Thoracic aorta (tissue), 2 donors: ENCODE measurements at places on chromosomes 11 and 22. TPM values are rescaled to one million over a fixed set of nuclear protein-coding genes. Genes with fewer than 3 reads are reported as not detected.

Gene NTM
- not detected for total RNA-seq

Gene USP2
- total RNA-seq = 2.1 TPM

Gene HORMAD2
- not detected for total RNA-seq

Gene BTG4
- not detected for total RNA-seq

Gene TBX10
- not detected for total RNA-seq

Gene MAPK12
- 10.4 TPM for total RNA-seq

Gene ALDH3B1
- 17.6 TPM for total RNA-seq

Gene RANBP1
- total RNA-seq = 140 TPM

Gene PLAAT3
- 29.5 TPM for total RNA-seq

GRCh38 chr11:78140392-78141077, 1.1 kb upstream of the ALG8 start:
- no peak for DNase-seq

DNA sequence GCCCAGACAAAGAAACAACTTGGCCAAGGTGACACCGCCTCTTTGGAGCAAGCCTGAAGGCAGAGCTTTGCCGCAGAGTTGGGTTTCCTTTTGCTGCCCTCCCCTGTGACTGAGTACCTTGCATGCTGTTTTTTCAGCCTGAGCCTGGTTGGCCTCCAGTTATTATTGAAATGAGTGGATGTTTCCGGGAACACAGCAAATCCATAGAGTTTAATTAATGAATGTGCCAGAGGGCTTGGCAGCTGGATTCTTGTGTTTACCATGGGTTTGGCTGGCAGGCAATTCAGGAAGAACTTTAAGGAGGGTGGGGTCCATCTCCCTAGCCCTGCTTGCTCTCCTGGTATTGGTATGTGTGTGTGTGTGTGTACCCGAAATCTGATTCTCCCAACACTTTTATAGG, 65.6 kb upstream of the CRYBB3 start:
- no peak for DNase-seq

- DNase-seq = no peak
Observed at GRCh38 chr22:37406441-37407235, 20.6 kb downstream of the ELFN2 start.

DNA sequence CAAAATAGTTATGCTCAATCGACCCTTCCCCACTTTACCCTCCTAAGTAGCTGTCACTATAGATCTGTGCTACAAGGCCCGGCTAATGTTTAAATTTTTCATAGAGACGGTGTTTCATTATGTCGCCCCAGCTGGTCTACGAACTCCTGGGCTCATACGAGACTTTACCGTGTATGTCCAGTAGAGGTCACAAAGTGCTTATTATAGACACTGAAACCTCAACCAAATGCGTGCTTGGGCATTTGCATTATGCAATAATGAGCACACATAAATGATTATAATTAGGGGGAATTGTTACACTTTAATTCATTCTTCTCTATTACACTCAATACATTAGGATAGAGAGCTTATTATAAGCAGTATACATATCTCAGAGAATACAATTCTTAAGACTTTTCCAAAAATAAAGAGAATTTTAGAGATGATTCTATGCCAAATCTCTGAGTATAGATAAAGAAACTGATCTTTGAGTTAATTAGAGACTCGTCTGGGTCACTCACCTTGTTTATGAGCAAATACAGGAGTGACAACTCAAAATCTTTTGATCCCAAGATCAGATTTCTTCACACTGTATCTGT, 12.5 kb upstream of the MRPL16 start:
- no peak for DNase-seq

- DNase-seq = no peak
Observed at GRCh38 chr11:79100093-79100910, 340.5 kb downstream of the TENM4 start.

- no peak for DNase-seq
Observed at GRCh38 chr11:76241243-76242000, 35.1 kb upstream of the WNT11 start.

DNA sequence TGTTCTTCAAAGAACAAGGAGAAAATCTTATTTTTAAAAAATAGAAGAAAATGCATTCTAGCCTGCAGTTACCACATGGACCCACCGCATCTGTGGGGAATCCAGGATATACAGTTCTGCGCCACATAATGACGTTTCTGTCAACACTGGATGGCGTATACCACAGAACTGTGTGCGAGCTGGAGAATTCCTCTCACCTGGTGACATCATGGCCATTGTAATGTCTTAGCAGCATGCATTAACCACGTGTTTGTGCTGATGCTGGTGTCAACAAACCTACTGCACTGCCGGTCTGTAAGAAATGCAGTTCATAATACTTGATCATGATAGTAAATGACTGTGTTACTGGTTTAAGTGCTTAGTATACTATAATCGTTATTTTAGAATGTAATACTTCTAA, 174.7 kb downstream of the TBC1D22A start:
- DNase-seq = no peak

- DNase-seq = no peak
Observed at GRCh38 chr11:12222055-12222792, 111.8 kb downstream of the MICAL2 start.

DNA sequence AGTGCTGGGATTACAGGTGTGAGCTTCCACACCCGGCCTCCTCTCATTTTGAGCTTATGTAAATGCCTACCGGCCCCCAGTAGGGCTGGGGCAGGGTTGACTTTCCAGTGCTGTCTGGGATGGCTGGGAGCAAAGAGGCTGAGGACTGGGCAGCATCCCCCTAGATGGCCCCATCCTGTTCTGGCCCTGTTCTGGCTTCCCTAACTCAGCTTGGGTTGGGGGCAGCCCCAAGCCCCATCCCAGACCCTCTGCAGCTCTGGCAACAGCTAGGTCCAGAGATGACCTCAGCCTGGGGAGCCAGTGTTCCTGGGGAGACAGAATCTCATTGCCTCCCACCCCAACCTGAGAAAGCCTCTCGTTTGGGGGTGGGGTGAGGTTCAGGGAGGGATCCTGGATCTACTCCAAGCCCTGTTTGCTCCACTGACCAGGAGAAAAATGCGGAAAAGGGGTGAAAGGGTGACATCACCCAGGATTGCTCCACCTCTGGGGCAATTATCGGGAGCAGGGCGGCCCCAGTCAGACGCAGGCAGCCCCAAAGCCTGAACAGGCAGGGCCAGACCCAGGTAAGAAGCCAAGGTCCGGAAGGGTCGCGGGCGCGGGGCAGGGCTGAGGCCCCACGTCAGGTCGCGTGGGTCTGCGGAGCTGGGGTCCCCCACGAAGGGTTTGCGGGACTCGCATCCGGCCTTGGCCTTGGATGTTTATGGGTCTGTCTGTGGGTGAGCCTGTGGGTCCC, at the start of gene PNPLA2:
Gene PNPLA2 (plus strand): TSS at position 519 of the 733 bp plus-strand sequence. CDS start 805 bp downstream, outside the sequence.
- no peak for DNase-seq

DNA sequence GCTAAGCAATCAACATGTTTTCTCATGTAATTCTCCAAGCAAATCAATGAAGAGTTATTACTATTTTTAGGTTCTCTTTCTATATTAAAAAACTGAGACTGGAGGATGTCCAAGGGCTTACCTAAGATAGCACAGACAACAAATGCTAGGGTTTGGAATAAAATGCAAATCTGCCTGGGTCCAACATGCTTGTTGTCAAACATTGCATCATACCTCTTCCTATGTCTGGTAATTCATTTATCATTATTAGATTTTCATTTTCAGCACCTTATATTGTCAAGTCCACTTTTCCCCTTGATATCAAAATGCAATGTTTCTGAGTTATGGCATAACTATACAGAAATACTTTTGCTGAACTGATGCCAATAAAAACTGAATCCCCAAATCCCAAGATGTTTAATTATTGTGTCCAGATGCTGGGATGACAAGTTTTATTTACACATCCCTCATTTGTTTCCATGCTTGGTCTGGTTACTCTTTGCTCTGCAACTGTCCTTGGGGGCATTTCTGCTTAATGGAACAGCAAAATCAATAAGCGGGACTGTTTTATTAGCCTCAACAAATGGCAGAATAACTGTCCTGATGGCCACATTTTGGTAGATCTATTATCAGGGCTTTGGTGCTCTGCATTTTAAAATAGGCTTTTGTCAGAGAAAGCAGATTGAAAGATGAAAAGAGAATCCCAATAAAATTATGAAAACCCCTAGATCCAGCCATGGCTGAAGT, 86.0 kb downstream of the C11orf87 start:
- no peak for DNase-seq

GRCh38 chr22:38104084-38104483, 6.4 kb downstream of the BAIAP2L2 start:
- DNase-seq = no peak

- no peak for DNase-seq
Observed at GRCh38 chr11:94658386-94658785, 91.2 kb downstream of the PIWIL4 start.

DNA sequence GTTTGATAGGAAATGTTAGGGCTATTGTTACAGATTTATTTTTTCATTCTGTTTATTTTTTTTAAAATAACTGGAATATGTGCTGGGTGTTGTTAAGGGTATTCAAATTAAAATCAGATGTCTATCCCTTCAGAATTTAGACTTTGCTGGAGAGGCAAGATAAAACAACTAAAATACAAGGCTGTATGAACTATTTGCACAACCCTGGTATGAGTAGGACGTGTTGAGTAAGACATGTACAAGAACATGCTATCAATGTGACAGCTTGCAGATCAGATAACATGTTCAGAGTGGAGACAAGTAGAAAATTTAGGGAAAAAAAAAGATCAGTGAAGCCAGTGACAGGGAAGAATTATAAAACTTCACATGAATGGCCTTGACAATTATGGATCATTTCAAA, 853.5 kb downstream of the METTL15 start:
- DNase-seq = no peak

GRCh38 chr22:17491090-17491640, 72.1 kb upstream of the SLC25A18 start:
- no peak for DNase-seq
